Endothelial cell (in vitro differentiated cells): ENCODE measurements at places on chromosomes 2 and 18.
A peak's percentile ranks its signal among the peaks of the same experiment; 100 is the strongest.

- no peak for DNase-seq
Observed at GRCh38 chr2:16589465-16589864, 76.2 kb downstream of the CYRIA start.

DNA sequence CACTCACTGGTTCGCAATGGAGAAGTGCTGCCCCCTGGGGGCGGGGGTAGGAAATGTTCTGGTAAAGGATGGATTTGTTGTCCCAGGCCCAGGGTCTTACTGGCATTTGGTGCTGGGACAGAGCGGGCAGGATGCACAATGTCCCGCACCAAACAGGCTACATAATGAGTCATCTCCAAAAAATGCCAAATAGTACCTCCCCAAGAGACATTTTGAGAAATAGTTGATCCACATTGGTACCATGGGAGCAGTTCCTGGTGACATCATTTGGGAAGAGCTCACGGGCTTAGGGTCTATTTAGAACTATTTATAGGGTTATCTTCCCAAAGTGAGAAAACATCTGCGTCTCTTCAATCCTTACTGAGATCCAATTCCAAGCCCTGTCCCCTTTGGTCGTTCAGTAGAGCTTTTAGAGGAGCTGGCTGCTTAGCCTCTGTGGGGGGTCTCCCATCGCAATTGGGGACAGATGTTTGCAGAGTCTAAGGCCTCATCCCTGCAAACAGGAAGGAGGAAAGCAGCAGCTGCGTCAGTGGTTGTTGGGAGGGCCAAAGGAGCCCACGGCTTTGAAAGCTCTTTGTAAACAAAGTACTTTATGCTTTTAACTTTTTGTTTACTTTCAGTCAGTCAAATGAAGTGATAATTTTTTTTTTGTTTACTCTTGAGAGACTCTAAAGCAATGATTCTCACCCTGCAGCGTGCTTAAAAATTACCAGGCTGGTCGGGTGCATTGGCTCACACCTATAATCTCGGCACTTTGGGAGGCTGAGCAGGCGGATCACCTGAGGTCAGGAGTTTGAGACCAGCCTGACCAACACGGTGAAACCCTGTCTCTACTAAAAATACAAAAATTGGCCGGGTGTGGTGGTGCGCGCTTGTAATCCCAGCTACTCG lies 49.3 kb downstream of the GREB1 start:
- DNase-seq: peak; percentile 88

DNA sequence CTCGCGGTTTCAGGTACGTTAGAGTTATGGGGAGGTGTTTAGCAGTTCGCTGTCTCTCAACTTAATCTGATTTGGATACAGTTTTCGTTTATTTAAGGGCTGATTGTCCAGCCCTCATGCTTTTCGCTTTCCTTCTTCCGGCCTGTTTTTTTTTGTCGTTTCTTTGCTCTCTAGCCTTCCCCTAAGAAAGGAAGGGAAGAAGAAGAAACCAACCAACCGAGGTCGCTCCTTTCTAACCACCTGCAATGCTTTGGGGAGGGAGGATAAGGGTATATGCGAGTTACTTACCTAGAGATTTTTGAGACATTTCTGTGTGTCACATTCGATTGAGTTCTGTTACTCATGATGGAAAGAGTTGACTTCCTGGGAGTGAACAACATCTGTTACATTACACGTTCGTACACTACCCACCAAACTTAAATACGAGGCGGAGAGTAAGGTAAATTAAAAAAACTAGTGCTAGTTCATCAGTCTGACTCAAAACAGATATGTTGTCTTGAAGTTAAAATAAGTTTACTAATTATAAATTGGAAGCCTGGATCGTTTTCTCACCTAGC lies 918 bp downstream of the EIF5B start:
- DNase-seq: no peak

DNA sequence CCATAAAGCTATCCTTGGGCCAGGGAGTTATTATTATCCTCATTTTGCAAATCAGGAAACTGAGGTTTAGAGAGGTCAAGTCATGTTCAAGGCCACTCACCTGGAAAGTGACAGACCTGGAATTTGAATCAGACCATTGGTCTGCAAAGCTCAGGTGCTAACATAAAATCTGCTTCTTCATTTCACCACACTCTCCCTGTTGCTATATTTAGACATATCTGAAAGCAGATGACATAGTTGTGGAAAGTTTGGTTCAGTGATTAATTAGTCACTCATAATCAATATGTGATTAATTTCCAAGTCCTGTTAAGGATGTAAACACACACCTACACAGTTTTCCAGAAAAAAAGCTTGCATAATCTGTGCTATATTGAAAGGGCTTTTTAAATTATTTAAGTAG lies 57.4 kb downstream of the LINC00305 start:
- no peak for DNase-seq

GRCh38 chr2:1731447-1731962 lies 12.8 kb downstream of the PXDN start:
- no peak for DNase-seq

DNA sequence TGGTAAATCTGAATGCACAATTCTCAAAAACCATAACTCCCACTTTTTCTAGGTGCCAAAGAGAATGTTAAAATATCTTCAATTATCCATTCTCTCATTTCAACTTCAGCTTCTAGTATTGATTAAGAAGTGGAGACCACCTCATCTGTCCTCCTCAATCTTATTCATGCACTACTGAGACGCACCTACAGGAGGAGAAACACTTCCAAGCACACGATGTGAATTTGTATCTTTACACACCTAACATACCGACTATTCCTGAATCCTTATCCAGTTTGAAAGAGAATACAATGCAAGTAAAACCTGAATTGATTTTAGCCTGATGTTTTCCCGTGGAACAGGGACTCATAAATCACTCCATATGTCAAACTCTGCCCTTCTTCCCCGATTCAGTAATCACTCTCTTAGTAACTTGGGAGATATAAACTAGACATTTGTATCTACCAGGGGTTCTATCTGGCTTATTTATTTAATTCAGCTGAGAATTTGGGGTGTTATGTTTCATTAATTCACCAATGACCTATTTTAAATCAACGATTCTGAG lies 101.0 kb downstream of the MREG start:
- no peak for DNase-seq

DNA sequence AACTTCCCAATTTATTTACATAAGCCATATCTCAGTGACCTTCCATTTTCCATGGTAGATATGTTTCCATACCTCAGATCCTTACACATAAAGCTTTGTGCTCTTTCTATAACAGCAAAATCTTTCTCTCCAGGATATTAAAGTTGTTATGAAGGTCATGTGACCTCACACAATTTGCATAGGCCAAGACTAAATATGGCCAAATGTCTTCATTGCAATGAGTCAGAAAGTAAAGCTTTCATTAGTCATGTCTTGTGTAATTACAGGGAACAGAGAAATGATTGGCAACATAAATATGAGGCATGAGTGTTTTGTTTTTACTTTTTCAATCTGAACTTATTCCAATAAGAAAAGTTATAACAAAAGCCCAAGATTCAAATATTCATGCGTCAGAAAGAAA lies 243.5 kb downstream of the ASXL3 start:
- DNase-seq: no peak

GRCh38 chr2:113234721-113235346 lies 43.9 kb downstream of the PAX8 start:
- no peak for DNase-seq

DNA sequence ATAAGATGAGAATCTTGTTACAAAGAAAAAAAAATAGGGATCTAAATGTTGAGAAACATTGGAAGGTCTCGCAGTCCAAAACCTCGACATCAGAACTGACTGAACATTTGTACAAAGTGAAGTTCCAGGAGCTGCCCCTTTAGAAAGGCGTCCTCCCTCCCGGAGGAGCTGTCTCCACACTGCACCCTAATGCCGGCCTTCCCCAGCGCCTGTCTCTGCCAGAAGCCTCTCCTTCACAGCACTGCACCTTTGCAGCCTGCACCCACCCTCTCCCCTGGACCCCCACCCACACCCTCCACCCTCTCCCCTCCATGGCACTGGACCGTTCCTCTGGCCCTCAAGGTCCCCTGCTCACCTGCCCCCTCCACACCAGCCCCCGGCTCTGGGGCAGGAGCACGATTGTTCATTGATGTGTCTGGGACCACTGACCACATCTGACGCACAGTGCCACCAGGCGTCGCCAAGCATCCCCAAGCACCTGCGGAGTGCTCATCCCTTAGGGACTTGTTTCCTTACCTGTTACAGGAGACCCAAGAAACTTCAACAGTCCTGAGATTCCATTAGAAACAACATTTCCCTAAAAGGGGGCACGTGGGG lies 90.3 kb upstream of the SNTG2 start:
- DNase-seq: no peak

- peak; percentile 45 for DNase-seq
Observed at GRCh38 chr2:127174136-127174535, 46.0 kb downstream of the CYP27C1 start.

GRCh38 chr2:127417406-127417805 lies 821 bp upstream of the PROC start:
- no peak for DNase-seq

- DNase-seq: no peak
Observed at GRCh38 chr2:230691005-230691647, 21.5 kb upstream of the CAB39 start.

GRCh38 chr2:214674278-214674677 lies 135.2 kb downstream of the BARD1 start:
- no peak for DNase-seq

DNA sequence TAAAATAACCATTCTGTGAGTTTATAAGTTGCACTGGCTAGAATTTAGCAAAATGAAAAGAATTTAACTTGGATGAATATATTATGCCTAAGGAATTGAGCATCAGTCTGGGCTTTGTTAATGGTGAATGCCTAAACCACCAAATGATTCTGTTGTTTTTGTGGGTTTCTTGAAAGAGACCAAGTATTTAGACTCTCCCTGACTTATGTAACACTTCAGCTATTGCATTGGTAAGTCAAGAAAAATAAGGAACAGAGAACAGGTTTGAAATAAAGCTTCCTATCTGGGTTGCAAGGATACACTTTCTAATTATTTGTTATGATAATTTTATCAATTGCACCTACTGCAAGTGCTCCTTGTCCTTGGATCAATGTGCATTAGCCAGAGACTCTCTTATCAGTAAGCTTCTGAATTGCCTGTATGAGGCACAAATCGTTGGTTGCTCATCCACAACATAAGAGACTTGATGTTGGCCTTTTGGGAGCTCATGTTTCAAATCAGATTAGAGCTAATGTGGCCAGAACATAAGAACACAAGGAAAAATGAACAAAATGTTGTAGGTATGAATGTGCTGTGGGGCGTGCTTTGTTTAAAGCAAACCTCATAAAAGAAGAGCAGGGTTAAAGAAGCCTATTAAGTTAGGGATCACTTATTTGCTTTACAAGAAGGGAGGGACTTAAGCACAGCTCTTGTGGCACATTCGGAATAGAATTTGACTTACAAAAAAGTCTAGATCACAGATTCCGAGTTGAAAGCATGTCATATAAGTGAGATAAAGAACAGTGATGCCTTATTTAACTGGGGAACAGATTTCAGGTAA lies 37.2 kb downstream of the PRKCE start:
- no peak for DNase-seq

- no peak for DNase-seq
Observed at GRCh38 chr2:160257041-160257742, 57.1 kb upstream of the ITGB6 start.

GRCh38 chr2:48343571-48344440 lies 186.1 kb upstream of the STON1 start:
- no peak for DNase-seq

DNA sequence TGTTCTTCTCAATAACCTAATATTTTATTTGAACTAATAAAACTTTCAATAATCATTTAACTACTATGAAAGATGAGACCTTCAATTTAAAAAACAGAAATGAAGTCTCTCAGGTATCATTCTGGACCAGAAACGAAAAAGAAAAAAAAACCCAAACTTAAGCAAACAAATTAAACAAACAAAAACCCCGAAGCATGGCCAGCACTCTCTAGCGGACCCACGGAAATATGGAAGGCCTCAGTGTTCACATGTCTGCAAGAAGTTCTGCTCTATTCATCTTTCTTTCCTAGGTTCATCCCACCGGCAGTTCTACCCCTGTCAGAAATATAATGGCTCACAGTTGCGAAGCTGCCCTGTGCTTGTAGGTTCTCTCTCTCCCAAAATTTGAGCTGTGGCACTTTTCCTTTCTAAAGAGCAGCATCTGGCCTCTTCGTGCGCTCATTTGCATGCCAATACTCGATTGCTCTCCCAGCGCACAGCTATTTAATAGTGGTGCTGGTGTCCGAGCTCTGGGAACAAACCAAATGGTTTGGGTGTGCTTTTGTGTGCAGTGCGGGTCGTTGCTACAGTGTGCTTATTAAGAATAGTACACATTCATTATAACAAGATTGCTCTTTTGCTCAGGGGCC lies 129.0 kb upstream of the ZEB2 start:
- no peak for DNase-seq

- DNase-seq: no peak
Observed at GRCh38 chr2:129430911-129431310, 548.6 kb upstream of the RAB6C start.

DNA sequence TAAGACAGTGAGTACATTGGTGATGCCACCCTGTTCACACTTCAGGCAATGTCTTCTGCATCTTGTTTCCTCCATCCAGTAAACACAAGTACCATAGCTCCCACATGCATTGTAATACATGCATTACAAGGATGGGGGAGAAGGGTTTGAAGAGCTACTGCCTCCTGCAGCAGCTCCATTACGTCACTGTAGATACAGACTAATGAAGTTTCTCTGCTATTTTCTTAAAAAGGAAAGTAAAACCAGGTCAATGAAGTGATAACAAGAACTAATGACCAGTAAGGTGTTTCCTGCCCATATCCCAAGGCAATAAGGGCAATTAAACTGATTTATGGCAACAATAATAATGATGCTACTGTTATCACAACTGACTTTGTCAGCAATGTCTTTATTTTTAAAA lies 18.2 kb upstream of the BBS5 start:
- DNase-seq: no peak

GRCh38 chr2:69535817-69536241 lies 98.6 kb upstream of the NFU1 start:
- DNase-seq: no peak

GRCh38 chr2:156321243-156321904 lies 11.1 kb downstream of the NR4A2 start:
- no peak for DNase-seq

DNA sequence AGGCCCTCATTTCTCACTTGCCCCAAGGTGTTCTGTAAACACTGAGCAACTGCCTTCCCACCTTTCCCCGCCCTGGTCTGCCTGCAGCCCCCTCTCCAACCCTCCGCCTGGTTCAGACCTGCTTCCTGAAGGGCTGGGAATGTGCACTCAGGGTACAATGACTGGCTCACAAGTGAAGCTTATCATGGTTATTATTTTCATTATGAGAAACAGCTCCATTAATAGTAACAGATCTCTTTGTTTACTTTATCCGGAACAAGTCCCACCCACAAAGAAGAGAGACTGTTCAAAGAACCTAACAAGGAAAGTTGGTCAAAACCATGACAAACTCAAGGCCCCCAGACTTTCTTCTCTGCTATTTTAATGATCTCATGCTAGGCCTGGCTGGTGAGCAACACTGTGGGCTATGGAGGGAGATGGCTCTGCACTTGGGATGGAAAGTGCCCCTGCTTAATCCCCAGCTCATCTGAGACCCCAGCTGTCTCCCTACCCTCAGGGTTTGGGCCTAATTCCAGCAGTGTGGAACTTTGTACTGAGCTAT lies 36.7 kb downstream of the ARHGAP25 start:
- no peak for DNase-seq

- DNase-seq: no peak
Observed at GRCh38 chr18:79309614-79310358, 85.9 kb upstream of the NFATC1 start.
